ENCODE measurements at places on chromosomes 16 and 17.
A peak's percentile ranks its signal among the peaks of the same experiment; 100 is the strongest.

DNA sequence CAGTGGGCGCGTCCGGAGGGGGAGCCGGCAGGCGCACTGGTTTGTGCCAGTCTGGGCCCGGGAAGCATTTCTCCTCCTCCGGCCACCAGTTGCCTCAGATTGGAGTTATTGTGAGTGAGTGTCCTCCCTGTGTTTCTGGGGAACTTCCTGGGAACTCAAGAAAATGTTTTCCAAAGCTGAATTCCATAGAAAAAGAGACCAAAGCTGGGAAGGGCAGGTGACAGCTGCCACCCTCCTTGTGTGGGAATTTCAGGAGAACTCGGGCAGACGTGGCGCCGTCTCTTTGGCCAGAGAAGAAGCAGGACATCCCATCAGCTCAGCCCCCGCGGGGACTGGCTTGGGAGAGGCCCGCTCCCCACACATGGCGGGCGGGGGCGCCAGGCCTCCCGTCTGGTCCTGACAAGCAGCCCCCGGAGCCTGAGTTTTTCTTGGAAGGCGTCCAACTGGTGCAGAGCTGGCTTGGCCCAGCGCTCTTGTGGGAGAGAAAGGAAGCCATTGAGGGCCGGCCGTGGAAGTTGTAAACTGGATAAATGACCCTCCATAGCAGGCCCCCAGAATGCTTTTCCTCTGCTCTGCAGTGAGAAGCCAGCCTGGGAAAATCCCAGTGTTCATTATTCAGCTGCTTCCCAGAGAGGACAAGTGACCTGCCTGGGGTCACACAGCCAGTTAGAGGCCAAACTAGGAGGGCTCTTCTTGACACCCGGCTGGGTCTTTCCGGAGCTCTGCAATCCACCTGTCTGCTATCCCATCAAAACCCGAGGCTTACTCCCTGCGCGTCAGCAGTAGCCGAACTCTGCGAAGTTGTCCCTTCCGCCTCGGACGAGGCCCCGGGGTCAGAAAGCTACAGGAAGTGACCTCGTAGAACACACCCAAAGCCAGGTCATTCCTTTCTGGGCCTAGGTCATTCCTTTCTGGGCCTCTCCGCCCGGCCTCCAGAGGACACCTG is 39.2 kb upstream of the GSE1 start:
- DNase-seq, result no peak

DNA sequence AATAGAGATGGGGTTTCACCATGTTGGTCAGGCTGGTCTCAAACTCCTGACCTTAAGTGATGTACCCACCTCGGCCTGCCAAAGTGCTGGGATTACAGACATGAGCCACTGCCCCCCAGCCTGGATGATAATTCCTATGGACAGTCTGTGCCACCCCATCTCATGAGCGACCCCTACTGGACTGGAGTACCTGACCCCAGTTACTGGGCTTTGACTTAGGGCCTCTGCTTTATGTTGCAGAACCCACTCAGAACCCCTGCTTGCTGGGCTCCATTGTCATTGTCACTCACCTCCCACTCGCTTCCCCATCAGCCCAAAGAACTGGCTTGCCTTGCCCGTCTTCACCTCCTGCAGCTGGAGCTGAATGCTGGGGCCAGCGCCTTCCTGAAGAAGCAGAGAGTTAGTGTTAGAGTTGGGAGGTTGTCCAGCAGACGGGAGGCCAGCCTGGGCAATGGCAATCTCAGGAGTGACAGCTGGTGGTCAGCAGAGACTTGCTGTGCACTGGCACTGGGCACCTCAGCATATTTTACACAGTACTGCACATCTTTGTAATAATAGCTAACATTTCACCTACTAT is 4.0 kb downstream of the TAC4 start:
- DNase-seq, result peak; percentile 20

- no peak for DNase-seq
Observed at GRCh38 chr16:50160495-50161164, 7.5 kb downstream of the TENT4B start.

DNA sequence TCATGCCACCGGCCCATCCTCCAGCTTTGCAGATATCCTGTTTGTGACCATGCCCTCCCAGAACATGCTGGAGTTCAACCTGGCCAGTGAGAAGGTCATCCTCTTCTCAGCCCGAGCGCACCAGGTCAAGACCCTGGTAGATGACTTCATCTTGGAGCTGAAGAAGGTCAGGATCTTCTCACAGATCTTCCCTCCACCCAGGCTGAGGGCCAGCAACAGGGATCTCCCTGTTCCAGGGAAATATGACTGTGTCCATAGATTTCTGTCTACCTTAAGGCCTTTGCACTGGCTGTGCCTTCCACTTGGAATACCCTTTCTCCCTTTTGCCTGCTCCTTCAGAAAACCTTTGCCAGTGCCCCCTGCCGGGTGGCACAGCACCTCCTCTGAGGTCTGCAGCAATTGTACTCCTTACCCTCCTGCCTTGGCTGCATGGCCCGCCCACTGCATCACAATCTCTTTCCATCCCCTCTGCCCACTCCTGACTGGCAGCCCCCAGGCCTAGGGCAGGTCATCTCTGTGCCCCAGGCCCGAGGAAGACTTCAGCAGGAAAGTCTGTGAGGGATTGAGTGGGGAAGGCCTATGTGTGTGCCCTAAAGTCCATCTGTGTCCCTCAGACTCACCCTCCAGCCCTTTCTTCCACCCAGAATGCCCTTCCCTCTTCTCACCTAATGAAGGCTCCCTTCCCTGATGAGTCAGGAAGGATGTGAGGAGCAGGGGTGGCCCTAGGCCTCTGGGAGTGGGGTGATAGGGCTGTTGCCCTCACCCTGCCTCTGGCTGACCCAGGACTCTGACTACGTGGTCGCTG is 27.3 kb upstream of the ALKBH5 start:
- no peak for DNase-seq

DNA sequence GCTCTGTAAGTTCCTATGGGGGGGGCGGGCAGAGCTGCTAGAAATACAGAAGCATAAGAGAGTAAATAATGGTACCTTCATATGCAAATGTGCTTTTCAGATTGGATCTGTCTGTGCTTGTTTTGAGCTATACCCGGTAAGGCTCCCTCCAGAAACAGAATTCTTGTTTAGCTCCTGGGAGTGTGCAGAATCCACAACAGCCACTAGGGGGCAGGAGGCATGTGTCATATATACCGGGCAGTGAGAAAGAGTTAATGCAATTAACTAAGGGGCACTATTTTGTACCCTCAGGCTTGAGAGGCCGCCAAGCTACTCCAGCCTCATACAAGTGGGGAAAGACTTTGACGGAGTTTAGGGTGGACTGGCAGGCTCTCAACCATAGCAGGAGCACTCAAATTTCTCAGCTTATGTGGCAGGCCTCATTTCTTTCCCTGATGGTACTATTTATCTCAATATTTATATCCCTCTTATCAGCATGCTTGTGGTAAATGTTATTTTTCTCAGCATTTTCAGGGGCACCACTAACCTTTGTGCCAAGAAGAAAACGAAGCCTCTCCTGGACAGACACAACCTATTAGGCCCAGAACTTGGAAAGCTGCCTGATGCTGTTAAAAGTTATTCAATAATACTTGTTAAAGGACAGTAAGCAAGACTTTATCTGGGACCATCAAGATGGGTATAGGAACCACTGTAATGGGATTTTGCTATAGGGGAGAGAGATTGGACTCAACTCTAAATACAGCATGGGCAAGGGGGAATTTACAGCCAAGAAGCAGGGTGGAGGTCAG is 10.7 kb upstream of the CENPV start:
- peak; percentile 83 for DNase-seq

GRCh38 chr17:57481910-57482391 is 225.6 kb downstream of the MSI2 start:
- DNase-seq, result no peak

DNA sequence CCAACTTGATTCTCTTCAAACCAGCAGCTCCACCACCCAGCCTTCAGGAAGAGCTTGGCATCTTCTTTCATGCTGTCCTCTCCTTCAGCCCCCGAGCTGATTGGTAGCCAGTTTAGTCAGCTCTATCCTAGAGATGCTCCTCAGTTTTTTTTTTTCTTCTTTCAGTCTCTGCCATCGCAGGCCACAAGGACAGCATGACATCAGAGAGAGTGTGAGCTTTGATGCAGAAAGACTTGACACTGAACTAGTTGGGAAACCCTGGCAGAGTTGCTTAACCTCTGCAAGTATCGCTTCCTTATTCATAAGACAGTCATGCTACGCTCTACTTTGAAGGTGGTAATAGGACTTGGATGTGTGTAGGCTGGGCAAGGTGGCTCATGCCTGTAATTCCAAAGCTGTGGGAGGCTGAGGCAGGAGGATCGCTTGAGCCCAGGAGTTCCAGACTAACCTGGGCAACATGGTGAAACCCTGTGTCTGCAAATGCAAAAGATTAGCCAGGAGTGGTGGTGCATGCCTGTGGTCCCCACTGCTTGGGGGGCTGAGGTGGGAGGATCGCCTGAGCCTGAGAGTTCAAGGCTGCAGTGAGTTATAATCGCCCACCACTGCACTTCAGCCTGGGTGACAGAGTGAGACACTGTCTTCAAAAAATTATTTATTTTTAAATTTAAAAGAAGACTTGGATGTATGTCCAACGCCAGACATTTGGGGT is 2.6 kb downstream of the CD300LB start:
- DNase-seq, result no peak

DNA sequence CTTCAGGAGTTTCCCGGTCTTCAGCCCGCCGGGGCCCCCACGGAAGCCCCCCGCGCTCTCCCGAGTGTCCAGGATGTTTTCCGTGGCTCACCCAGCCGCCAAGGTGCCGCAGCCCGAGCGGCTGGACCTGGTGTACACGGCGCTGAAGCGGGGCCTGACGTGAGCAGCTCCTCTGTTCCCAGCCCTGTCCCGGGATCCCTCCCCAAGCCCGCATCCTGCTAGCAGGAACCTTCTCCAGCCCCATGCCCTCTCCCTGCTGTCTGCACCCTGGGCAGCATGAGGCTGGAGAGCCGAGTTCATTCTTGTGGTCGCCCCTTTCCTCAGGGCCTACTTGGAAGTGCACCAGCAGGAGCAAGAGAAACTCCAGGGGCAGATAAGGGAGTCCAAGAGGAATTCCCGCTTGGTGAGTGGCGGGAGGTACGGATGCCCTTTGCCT is 10.1 kb downstream of the RIPOR1 start:
- DNase-seq, result no peak

DNA sequence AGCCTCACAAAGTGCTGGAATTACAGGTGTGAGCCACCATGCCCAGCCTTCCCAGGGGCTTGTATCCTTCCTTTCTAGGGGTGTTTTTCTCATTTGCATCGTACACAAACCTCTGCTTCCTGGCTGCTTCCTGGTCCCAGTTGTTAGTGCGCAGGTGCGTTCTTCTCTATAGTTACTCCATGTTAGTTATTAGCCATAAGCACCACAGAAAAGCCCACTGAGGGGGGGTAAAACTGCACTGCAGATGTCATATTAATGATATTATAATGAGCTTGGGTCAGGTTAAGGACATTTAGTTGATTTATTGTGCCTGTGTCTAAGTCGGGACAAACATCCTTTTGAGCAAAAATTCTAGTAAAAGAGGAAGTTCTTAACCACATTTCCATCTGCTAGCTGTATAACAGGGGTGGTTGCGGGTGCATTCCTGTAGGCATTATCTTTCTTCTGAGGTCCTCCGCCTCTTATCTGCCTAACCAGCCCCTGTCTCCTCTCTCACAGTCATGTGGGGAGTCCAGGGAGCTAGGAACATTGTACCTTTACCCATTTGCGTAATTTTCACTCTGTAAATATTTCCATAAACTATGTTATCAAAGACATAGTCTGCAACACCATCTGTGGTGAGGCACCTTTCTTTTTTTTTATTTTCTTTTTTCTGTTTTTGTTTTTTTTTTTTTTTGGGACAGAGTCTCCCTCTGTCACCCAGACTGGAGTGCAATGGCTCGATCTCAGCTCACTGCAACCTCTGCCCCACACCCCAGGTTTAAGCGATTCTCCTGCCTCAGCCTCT is 23.6 kb upstream of the ATF7IP2 start:
- DNase-seq, result no peak

GRCh38 chr16:27972500-27972899 is 91.0 kb downstream of the GSG1L start:
- peak; percentile 59 for DNase-seq

DNA sequence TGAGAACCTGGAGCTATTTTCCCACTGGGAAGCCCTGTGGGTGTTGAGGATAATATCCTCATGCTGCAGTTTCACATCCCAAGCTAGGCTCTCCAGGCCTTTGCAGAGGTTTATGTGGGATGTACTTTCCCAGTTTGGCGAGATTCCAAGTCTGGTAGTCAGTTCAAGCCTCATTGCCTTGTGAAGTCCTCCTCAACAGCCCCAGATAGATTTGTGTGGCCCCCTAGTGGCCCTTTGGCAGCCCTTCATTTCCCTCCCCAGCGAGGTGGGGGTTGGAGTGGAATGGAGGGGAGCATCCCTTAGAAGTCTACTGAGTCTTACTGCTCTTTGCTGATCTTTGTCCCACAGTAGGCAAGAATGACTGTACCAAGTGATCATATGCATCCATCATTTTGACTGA is 137.9 kb downstream of the CDH11 start:
- DNase-seq, result peak; percentile 2

- DNase-seq, result peak; percentile 12
Observed at GRCh38 chr16:963913-964312, 6.9 kb downstream of the LMF1 start.

DNA sequence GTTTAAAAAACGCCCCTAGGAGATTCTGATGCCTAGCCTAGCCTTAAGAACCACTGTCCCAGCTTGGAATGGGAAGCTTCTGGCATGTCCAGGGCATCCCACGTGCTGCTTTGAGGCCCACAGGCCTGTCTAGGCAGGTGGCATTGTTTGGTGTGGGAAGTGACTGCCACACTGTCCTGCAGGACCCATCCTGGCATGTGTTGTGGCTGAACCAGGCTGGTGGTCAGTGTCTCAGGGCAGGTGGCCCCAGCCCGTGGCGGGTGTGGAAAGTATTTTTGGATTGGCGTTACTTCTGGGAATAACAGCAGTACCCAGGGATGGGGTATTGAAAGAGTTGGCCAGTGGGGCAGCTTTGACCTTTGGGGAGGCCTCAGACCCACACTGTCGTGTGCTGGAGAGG is 27.9 kb downstream of the PGS1 start:
- DNase-seq, result no peak

DNA sequence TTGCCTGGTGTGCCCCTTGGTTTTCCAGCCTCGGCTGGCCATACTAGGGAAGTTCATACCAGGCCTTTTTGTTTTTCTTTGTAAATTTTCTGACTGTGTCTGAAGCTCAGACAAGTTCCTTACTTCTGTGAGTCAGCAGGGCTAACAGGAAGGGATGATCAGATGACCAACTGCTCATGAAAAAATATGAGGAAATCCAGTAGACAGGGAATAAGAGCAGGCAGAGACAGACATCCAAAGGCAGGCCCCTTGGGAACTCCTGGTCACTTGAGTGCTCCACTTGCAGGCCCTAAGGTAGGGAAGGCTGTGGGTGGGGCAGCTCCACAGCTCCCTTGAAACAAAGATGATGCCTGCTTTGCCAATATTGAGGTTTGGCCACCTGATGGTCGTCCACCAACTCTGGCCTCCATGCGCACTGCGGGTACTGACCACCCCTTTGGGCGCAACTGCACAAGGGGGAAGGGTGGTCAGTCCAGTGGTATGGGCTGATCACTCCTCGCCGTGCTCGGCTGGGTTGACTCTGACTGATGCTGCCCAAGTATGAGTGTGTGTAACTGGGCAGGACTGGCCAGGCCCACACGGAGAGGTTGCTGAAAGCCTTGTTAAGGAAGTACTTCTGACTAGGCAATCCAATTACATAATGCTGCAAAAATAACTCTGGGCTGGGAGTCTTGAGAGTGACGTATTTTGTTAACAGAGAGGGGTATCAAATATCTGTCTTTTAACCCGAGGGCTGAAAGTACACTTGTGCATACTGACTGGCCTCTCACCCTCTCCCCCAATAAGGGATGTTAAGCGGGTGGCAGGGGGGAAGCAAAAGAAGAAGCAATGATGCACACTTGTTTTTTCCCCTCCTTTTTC is 20.8 kb upstream of the ZFHX3 start:
- no peak for DNase-seq

- no peak for DNase-seq
Observed at GRCh38 chr17:48551596-48552465, 6.9 kb upstream of the HOXB2 start.
